Activated naive CD8-positive, alpha-beta T cell treated with anti-CD3 and anti-CD28 coated beads for 36 hours (primary cell): ENCODE measurements at places on chromosomes 7 and 10.

- no peak for DNase-seq
Observed at GRCh38 chr10:34739915-34740314, 75.2 kb downstream of the PARD3 start.

DNA sequence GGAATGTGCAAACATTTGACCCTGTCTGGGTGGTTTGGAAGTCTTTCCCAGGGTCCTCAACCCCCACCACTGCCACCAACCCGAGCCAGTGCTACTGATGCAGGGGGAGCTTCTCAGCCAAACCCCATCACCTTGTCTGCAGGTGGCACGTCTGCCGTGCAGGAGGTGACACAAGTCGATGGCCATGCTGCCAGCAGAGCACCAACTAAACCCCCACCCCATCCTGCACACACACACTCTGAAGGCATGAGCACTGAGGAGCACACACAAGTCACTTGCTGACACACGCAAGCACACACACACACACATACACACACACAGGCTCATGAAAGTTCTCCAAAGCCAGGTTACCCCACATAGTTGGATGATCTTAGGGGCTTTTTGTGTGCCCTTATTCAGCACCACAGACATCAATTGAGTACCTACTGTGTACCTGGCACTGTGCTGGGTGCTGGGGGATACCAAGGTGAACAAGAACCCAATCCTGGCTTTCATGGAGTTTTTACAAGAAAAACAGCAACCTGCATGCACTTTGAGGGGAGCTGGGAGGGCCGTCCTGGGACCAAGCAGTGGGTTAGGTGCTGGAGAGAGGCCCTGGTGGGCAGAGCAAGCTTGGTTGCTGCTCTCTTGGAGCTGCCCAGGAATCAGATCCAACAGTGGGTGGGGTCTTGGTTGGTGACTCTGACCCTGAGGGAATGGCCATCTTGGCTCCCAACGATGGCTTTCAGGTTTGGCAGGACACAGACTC is 118.8 kb downstream of the RGS10 start:
- DNase-seq = no peak

DNA sequence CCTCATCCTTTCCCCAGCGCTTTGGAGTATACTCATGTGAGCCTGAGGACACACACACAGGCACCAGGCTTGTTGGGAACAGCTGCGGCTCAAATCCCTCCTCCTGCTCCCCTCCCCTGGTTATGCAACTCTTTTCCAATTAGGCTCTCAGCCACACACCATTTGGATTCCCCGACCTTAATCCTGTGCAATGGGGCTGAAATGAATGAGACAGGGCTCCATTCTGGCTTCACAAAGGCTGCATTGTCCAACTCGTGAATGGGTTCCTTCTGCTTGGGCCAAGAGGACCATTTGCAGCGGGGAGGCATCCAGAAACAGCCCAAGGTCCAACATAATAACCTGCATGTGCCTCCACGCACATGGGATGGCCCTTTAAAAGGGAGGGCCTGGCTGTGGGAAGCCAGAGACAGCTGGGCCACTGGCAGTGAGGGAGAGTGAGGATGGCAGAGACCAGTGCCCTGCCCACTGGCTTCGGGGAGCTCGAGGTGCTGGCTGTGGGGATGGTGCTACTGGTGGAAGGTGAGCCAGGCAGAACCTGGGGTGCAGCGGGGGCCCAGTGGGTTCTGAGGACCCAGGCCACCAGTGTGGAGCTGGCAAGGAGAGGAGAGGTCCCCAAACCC is at the start of gene RGR:
RGR (plus strand) TSS at position 403 of the 620 bp plus-strand sequence; CDS start at position 441, 38 bp downstream.
- DNase-seq = no peak

GRCh38 chr10:30745953-30746352 is 116.4 kb upstream of the LYZL2 start:
- no peak for DNase-seq

GRCh38 chr7:95688931-95689495 is 83.3 kb upstream of the DYNC1I1 start:
- no peak for DNase-seq

DNA sequence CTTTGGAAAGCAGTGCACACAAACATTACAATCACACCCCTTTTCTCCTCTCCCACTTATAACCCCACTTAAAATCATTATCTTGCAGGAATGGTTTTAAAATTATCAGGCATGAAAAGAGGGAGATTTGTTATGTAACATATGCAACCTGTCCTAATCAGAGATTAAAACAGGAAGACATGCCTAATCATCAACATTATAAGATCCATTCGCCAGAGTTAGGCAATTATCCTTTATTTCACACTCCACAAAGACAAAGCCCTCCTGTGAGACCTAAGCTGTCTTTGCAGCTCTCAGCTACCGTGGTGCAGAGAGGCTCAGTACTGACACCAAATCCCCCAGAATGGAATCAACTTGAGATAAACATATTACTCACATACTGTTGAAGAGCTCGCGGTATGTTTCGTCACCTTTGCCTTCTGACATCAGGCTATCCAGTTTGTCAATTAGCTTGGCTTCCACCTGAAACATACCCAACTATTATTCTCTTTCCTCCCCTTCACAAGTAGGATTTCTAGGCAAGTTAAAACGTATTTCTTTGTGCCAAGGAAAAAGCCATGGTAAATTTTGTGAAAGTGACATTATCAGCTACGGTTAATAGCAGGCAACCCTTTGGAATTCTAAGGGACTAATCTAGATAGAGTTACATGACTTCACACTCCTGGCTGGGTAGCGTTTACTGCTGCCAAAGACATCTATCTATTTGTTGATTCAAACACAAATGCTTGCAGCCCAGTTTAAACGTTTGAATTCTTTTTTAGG is 226.2 kb upstream of the IMMP2L start:
- no peak for DNase-seq

- no peak for DNase-seq
Observed at GRCh38 chr7:48004032-48004431, 24.6 kb upstream of the HUS1 start.

- no peak for DNase-seq
Observed at GRCh38 chr10:46310851-46311250, 24.1 kb downstream of the ANTXRL start.

GRCh38 chr7:84176716-84177115 is 17.9 kb downstream of the SEMA3A start:
- DNase-seq = no peak

DNA sequence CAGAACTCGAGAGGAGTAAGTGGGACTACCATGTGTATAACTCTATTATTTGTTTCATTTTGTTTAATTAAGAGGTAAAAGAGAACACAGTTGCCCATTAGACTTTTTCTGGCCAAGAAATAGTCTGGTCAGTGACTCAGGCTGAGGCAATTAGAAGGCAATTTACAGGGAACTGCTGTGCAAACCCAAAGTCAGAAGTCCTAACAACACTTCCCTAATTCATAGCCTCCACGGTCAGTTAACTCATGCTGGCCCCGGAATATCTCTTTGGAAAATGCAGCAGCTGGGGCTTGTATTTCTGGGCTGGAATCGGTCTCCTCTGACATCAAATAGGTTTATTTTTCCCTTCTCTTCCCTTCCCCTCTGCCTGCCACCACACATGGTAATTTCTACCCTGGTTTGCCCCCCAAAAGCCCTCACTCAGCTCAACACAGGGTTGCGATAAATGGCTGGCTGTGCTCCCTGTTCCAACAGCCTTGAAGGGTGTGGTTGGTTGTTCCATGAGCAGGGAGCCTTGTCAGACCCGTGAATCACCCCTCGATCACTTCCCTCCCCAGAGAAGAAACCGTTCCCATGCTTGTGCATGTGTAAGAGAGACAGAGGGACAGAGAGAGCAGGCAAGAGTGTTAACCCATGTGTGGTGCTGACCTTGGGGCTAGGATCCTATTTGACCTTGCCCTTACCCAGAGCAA is 5.3 kb downstream of the SH3PXD2A start:
- DNase-seq = no peak

DNA sequence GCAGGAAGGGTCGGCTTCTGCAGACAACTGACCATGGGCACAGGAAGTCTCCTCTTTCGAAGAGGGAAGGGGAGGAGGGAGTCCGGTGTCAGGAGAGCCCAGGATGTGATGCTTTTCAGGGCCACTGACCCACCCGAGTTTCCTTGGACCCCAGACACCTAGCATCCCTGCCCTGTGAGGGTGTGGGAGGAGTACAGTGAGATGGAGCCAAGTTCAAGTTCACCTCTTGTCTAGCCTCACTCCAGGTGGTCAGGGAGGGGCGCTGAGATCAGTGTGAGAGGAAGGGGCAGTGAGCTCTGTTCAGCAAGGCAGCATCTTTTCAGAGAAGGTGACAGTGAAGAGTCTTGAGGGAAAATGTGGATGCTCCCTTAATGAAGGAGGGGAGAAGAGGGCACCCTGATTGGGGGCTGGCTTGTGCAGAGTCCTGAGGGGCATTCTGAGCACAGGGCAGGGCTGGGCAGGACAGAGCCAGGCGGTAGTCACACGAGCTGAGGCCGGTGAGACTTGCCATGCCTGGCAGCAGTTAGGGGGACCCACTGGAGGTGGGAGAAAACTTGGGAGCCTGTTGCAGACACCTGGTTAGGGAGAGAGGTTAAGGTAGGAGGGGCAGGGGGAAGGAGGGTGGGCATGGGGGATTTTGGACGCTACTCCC is 49.7 kb downstream of the ADCY1 start:
- no peak for DNase-seq

- DNase-seq = no peak
Observed at GRCh38 chr10:128215733-128216132, 89.5 kb upstream of the MKI67 start.

- no peak for DNase-seq
Observed at GRCh38 chr7:36283181-36283580, 106.5 kb upstream of the ANLN start.

DNA sequence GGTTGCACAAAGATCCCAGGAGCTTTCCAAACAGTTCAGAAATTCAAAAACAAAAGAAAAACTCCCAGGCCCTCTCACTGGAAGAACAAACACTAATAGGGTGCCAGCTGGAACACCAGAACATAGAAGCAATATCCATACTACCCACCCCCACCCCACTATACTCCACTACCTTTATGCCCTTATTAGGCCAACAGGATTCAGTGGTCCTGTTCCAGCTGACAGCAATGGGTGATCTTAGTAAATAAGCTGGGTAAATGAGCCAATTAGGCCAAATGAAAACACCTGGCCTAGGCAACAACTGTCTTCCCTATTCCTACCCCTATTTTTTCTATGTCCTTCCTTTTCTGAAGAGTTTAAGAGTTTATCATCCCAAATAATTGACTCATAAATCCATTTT is 11.7 kb downstream of the NOC3L start:
- no peak for DNase-seq

GRCh38 chr7:149764481-149765398 is 8.6 kb downstream of the ZNF467 start:
- no peak for DNase-seq

DNA sequence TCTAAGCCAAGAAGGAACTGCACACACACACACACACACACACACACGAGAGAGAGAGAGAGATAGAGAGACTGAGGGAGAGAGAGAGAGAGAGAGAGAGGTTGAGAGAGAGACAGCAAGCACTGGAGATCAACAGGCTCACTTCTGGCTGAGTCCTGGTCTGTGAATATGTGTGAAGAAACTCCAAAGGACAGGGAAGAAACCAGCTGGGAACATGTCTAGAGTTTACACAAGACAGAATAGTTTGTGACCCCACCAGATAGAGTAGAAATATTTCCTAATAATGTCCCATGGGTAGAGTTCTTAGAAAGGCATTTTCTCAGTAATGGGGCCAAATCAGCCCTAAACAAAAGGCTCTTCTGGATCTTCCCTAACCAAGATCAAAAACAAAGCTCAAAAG is 155.5 kb upstream of the IGFBP3 start:
- DNase-seq = no peak
